ENCODE measurements at places on chromosomes 1 and 21.

- DNase-seq = no peak
Measured at GRCh38 chr21:15732290-15732995, 2.7 kb downstream of the USP25 start.

- DNase-seq = no peak
Measured at GRCh38 chr1:239706245-239706892, 320.0 kb downstream of the CHRM3 start.

- DNase-seq = no peak
Measured at GRCh38 chr1:1118011-1118875, 2.4 kb upstream of the C1orf159 start.

DNA sequence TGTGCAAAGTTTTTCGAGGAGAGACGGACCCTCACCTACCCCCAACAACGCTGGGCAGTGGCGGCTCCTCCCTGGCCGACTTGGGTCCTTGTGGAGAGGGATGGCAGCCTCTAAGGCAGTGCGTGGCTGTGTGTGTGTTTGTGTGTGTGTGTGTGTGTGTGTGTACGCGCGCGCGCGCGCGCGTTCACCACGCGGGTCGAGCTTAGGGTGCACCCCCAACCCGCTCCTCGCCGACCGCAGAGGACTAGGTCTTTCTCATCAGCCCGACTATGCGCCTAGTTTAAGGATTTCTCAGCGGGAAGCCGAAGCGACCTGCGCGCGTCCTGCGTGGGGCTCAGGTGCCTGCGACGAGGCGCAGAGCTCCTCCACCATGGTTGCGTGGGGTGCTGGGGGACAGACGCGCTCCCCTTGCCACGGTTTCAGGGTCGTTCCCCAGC lies 940 bp downstream of the SOX13 start:
- DNase-seq = no peak

DNA sequence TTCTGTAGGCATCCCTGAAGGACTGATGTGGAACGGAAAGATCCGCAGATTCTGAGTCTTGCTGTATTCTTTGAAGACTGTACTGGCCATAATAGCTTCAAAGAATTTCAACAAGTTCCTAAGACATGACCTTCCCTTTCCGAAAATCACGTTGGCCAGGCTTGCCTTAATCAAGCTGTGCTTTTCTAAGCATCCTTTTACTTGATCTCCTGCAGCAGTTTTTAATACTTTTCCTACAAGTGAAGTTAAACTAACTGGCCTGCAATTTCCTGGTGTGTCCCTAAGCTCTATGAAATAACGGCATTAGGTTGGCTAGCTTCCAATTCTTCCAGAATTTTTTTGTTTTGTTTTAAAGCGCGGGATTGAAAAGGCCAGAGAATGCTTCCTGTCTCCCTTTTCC lies 40.3 kb downstream of the SPAG17 start:
- DNase-seq = no peak

GRCh38 chr1:246165826-246166709 lies 341.0 kb downstream of the SMYD3 start:
- no peak for DNase-seq

DNA sequence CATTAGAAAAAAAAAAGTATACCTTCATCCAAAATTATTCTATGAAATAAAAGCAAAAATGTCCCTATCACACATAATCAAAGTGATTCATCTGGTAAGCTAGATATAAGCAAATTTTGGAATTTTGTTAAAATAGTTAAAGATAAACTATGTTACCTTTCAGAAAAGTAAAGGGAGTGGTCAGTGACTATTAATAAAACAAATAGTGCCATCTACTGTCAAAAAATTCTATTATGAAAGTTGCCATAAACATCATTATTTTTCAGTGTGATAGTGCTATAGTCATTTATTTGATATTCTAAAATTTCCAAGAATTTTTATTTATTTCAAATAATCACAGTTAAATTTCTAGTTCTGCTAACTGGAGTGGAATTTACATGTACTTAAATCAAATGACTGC lies 803.7 kb downstream of the KCNT2 start:
- no peak for DNase-seq

DNA sequence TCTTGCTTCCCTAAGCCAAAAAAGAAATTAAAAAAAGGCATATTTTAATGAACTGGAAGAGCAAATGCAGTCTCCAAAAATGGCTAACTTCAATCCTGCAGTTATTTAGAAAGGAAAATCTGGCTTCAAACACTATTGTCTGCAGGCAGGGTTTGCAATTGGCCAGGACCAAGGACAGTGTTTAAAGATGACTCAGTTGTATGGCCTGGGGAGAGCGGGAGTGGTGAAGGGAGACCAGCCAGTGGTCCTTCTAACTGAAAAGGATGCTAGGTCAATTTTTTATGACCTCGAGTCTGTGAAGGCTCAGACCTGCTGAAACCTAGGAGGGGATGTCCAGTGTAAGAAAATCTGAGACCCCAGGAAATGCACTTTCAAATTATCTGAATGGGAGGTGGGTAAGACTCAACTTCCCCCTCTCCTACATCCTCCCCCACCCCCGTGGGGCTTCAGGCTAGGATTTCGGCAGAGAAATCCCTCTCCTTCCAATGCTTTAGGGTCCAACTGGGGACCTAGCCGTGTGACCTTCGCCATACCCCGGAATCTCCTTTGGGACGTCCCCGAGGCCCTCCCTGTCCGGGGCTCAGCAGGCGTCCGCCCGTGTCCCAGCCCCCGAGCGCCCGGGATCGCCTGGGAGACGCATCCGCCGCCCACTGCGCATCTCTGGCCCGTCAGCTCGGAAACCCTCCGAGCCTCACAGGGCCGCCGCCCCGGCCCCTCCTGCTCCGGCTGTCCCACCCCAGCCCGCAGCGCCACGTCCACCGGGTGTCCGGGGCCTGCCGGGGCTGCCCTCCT lies 602 bp upstream of the RIMKLA start:
- DNase-seq = no peak

DNA sequence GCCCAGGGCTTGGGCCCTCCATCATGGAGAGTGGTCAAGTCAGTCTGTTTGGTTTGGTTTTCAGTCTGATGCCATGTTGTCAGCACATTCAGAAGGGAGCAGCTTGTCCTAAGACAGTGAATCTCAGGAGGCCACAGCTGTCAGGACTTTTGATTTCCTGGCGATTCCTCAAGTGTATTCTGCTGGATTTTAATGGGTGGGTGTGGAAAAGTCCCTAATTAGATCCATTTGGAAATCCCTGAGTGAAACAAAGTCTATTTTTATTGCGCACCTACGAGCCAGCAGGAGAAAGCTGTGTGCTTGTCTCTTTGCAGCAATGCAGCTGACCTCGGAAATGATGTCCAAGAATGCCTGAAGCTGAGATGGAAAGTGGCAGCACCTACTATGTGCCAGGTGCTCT lies 21.6 kb upstream of the FHAD1 start:
- DNase-seq = no peak

GRCh38 chr1:4219826-4220225 lies 319.8 kb upstream of the C1orf174 start:
- DNase-seq = no peak

DNA sequence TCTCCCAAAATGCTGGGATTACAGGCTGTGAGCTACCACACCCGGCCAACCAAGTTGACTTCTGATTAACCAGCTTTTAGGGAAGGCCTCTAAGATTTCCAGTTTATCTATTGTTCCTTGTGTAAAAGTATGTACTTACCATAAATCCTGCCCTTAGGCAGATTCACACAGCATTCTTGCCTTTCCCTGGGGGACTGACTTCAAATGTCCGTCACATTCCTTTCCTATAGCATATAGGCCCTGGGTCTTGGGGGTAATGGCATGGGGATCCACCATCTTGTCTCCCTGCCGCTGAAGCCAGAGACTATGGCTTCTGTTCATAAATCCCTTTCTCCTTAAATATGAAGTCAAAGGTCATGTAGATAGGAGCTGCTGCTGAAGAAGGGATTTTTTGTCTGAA lies 872 bp upstream of the PINK1 start:
- DNase-seq = no peak
